NCI-H226 (cell line): ENCODE measurements at places on chromosomes 5 and 9.
A peak's percentile ranks its signal among the peaks of the same experiment; 100 is the strongest.

GRCh38 chr5:97842687-97843086 lies 659.6 kb upstream of the RIOK2 start:
- no peak for DNase-seq

- DNase-seq: no peak
Measured at GRCh38 chr5:106262395-106262794, 1408.3 kb downstream of the EFNA5 start.

GRCh38 chr5:141835928-141836670 lies 42.1 kb downstream of the PCDH1 start:
- DNase-seq: no peak

DNA sequence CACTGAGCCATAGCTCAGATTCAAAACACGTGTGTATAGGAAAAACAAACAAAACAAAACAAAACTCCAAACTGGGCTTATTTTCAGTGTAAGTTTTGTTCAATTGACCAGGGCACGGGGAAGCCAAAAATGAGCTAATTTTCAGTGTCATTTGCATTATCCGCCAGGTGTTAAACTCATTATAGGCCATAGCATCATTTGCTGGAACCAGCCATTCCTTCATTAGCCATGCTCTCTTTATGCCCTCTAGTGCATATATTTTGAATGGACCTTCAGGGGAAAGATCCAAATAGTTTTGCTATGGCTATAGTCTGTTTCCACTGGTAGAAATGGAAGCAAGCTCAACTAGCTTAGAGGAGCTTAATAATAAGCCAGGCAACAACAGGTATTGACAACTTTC lies 1205.2 kb upstream of the DMAC1 start:
- DNase-seq: no peak

GRCh38 chr5:151904909-151905308 lies 19.7 kb downstream of the GLRA1 start:
- no peak for DNase-seq

DNA sequence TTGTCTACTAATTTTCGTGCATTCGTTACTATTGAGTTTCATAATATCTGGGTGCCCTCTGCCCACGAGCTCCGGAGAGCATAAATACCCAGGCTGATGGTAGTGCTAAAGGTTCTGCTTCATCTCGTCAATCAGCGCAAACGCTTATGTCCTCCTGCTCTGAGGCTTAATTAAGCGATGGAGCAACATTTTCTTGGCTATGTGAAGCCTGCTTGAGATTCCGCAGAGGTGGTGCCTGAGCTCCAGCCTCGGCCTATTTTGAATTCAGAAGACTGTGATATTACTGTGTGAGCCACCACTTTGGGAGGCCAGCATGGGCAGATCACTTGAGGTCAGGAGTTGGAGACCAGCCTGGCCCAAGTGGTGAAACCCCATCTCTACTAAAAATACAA lies 44.8 kb downstream of the ANXA2R start:
- no peak for DNase-seq

- no peak for DNase-seq
Measured at GRCh38 chr5:38456657-38457399, 99.6 kb downstream of the LIFR start.

GRCh38 chr9:5186416-5187169 lies 1.2 kb upstream of the INSL6 start:
- DNase-seq: peak; percentile 37

DNA sequence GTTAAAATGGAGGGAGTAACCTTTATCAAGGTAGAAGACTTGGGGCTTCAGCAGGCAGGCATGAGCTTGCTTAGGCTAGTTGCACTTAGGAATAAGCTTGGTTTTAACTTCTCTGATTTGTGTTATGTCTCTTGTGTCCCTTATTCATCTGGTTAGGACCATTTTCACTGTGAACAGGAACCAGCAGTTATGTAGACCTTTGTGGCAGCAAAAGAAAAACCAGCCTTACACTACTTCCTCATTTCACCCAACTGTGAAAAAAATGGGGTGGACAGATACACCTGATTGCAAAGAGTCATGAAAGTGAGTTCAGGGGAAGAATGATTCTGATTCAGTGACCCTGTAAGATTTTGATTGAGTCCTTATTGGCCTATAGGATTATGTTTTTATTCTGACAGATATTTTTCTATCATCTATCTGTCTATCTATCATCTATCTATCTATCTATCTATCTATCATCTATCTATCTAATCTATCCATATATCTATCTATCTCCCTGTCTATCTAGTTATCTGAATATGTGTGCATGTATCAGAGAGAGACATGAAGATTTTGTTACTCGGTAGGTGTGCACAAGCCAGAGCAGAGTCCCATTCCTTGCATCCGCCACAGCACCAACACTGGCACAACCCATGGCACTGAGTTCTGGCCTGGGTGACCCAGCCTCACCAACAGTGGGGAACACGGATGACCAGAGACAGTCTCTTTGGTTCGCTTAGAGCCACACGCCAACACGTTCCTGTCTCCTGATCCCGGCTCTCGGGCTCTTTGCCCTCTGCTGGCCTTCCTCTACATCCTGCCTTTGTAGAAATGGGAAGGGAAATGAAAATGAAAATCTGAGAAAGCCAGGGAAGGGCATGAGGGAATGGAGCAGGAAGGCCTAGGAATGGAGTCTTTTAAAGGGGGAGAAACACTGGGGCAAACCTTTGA lies 1.3 kb upstream of the ZNF366 start:
- DNase-seq: no peak

DNA sequence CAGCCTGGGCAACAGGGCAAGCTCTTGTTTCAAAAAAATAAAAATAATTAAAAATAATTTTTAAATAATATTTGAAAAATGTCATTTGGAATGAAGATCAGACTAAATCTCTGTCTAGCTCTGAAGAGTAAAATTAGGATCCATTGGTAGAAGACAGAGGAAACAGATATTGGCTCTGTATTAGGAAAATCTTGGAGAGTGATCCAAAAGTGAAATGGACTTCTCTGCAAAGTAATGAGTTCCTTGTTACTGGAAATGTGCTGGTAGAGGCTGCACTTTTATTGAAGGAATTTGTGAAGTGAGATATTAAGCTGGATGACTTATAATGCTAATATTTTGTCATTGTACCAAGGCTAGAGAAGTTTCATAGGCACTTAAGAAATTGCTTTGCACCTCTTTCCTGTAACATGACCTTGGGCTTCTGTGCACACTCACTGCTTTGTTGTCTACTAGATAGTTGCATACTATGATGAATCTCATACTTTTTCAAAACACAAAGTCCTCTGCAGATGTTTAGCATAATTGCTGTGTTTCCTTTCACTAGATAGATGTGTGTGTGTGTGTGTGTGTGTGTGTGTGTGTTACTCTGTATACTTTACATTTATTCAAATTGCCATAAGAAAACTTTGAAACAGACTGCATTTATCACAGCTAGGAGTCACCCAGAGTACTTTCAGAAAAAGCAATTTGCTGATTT lies 13.1 kb downstream of the THBS4 start:
- DNase-seq: no peak

GRCh38 chr9:129752900-129753729 lies at the start of gene PTGES:
PTGES (minus strand) TSS chr9:129753042; CDS start chr9:129753012, 30 bp downstream.
- DNase-seq: peak; percentile 89

- no peak for DNase-seq
Measured at GRCh38 chr9:111484572-111484894, 350 bp upstream of the ECPAS start.

DNA sequence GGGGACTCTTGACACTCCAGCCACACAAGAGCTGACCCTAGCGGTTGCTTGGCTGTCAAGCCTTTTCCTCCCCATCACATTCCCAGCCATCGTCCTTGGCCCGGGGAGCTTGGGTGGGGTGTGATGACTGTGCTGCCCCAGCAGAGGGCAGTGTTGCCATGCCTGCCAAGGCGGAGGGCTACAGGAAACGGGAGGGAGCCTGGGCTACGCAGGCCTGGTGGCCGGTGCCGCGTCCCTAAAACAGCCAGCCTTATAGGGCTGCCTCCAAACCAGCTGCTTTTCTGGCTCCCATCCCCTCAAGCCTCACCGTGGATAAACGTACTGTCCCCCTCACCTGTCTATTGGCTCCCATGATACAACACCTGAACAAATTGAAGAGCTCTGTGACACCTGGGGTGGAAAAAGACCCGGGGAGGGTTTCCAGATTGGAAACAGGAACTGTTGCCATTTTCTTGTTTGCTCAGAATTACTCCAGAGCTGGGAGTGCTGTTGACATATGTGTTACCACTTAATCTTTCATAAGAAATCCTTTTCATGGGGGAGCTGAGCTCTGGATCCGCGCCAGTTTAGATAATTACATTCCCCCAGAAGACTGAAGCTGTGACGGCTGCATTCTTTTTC lies 72.8 kb upstream of the ASTN2 start:
- DNase-seq: no peak

DNA sequence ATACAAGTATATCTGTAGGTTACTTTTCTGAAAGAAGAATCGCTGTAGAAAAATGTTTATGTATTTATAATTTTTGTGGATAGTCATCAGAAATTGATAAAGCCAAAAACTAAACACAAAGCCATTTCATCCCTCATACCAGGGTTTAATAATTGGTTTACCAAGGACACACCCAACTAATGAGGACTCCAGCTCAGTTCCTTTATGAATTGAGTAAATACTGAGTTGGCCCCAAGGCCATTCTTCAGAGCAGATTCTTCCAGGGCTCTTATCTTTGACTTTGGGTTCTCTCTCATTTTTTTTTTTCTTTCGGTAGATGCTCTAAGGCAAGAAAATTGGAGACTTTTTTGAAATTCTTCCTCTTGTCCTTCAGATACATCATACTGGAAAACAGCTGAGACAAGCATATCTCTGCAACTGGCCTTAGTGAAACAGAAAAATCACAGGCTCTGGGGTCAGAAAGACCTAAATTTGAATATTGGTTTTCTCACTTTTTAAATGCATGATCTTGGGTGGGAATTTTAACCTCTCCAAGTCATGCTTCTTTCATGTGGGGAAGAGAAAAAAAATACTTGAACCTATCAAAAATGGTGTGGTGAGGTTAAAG lies 401.8 kb downstream of the ARHGEF28 start:
- DNase-seq: peak; percentile 18

DNA sequence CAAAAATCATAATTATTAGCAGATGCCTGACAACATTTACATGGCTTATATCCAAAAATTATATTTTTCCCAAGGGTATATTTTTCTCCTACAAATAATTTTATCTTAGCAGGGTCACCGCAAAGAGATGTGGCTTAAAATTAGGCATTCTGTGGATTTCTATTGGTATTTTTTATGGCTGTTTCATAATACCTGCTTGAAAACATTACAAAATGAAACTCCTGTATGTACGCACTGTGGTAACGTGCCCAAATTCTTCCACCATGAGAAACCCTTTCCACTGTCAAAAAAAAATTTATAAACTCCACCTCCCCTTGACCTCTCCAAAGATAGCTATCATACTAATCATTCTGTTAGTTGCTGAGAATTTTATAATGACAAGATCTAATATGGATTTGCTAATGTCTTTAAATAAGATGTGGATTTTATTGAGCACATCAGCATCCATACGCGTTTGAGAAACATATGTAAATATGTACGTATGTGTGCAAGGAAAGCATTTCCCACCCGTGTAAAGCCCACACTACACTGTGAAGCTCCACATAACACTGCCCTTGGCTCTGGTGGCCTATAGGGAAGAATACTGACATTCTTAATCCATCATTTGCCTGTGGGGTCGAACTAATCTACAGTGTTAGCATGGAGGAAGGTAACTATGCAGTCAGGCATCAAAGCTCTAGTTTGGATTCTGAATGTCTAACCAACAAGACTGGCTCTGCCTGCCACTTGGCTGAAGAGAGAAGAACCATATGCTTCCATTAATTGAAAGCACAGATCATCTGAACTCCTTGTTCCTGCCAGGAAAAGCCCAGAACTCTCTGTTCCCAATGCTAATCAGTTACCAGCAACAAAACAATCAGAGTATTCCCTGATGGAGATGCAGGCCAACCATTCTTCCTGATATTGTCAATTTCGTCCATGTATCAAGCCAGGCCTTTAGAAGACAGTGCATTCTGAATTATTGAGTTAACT lies 244.7 kb downstream of the SPOCK1 start:
- DNase-seq: no peak

- no peak for DNase-seq
Measured at GRCh38 chr5:135008556-135008955, 25.5 kb downstream of the PITX1 start.

GRCh38 chr5:173963182-173963838 lies 25.7 kb upstream of the C5orf47 start:
- no peak for DNase-seq

DNA sequence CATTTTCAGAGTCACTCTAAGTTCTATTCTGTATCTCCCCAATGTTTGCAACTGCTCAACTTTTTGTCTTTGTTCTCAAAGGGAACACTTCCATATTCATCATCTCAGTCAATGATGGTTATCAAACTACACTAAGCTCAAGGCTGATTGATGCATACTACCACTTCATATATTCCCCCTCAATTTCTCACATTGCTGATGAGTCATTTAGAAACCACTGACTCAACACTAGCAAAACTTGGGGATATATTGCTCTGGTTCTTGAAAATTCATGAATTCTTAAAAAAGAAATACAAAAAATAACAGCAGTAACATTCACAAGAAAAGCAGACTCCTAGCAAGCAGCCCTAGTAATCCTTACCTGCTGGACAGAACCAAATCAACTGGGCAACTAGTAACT lies 52.2 kb downstream of the ABHD17B start:
- peak; percentile 52 for DNase-seq

- no peak for DNase-seq
Measured at GRCh38 chr5:129362456-129362855, 97.6 kb upstream of the ADAMTS19 start.

DNA sequence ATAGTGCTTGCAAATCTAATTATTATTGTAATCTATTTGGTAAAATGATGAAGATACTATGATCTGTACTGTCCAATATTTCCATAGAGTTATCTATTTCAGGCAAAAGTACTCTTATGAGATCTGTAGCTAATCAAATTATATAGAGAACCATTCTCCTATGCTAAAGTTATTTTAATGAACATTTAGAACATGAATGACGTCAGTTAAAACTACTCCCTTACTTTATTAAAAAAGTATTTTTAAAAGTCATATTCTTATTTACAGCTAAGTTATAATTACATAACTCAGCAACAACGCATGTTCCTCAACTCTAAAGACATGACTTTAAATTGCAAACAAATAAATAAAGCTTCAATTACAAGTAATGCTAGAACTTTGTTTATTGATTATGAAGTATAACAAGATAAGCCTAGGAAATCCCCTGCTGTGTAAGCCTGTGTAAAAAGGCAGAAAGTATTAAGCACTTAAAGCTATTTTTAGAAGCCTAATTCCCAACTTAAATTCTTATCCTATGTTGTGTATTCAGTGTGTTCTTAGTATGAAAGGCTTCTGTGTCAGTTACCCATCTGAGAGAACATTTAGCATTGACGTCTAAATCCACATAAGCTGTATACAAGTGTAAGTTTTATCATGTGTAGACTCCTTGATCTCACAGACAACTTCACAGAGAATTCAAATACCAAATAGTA lies 285.7 kb downstream of the HCN1 start:
- no peak for DNase-seq

DNA sequence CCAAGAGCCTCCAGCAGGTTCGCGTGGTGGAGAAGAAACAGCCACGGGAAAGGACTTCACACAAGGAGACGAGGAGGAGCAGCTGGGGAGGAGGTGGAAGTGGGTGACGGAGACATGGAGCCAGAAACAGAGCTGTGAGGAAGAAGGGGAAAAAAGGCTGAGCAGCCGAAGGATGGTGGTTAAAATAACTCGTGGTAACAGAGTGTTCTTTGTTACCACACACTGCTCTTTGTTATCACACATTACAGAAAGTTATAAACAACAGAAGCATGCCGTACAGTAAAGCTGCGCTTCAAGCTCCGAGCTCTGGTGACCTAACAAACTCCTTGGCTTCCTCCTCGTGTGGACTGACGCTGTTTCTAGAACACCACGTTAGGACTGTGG lies 215.4 kb downstream of the GLIS3 start:
- DNase-seq: no peak
